ENCODE measurements at places on chromosomes 5 and 9. TPM values are rescaled to one million over a fixed set of nuclear protein-coding genes. Genes with fewer than 3 reads are reported as not detected.

TMEM174 gene
- not detected for total RNA-seq

SLC45A2 gene
- not detected for total RNA-seq

NUTM2F gene
- not detected for total RNA-seq

MAN1B1 gene
- total RNA-seq = 66.3 TPM

OTP gene
- total RNA-seq = not detected

LRRC8A gene
- 21.3 TPM for total RNA-seq

REEP2 gene
- 4.8 TPM for total RNA-seq

SURF2 gene
- 19.5 TPM for total RNA-seq

SV2C gene
- total RNA-seq = not detected

PHF24 gene
- 1.0 TPM for total RNA-seq

INSYN2B gene
- total RNA-seq = 5.3 TPM

ACTBL2 gene
- not detected for total RNA-seq

HAPLN1 gene
- total RNA-seq = 7.4 TPM

RIGI gene
- total RNA-seq = 3.5 TPM

PCDHGA12 gene
- 27.2 TPM for total RNA-seq

PCDHA10 gene
- under 0.01 TPM for total RNA-seq

CCL28 gene
- total RNA-seq = 3.1 TPM

Data from pericardium fibroblast (primary cell).